ENCODE measurements at places on chromosomes 11 and 22. TPM values are rescaled to one million over a fixed set of nuclear protein-coding genes. Genes with fewer than 3 reads are reported as not detected.
A peak's percentile ranks its signal among the peaks of the same experiment; 100 is the strongest.

ST14 gene
- 0.31 TPM for total RNA-seq

TRIOBP gene
- total RNA-seq = 9.0 TPM

IL18 gene
- total RNA-seq = not detected

KRTAP5-7 gene
- total RNA-seq = not detected

APOBEC3H gene
- total RNA-seq = 0.85 TPM

MAJIN gene
- 0.50 TPM for total RNA-seq

GRCh38 chr11:133808393-133809140, 36.7 kb downstream of the SPATA19 start:
- no peak overlapping the region for H3K27ac ChIP-seq
- no peak for DNase-seq
- H3K36me3 ChIP-seq = no peaks in the 10 kb centered on the region
- no peaks in the 10 kb centered on the region for H3K4me1 ChIP-seq
- H3K27me3 ChIP-seq = no peaks in the 10 kb centered on the region

DNA sequence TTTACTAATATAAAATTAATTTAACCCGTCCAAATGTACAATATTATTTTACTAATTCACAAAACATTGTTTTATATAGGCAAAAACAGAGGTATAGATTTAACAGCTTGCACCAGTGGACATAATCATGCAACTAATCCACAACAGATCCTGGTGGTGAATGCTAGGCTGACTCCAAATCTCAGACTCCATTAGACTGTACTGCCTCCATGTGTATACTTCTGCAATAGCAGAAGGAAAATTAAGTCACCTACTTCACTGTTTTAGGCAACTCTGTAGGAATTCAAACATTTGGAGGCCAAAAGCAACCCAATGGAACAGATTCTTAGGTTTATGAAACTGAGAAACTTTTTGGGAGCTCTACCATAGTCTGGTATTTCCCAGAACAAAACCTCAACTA, 30.0 kb upstream of the RAB39A start:
- H3K4me1 ChIP-seq = no peaks in the 10 kb centered on the region
- no peak overlapping the region for H3K4me3 ChIP-seq
- no peaks in the 10 kb centered on the region for H3K36me3 ChIP-seq
- H3K27me3 ChIP-seq = no peaks in the 10 kb centered on the region
- no peak for DNase-seq
- H3K27ac ChIP-seq = no peak overlapping the region

DNA sequence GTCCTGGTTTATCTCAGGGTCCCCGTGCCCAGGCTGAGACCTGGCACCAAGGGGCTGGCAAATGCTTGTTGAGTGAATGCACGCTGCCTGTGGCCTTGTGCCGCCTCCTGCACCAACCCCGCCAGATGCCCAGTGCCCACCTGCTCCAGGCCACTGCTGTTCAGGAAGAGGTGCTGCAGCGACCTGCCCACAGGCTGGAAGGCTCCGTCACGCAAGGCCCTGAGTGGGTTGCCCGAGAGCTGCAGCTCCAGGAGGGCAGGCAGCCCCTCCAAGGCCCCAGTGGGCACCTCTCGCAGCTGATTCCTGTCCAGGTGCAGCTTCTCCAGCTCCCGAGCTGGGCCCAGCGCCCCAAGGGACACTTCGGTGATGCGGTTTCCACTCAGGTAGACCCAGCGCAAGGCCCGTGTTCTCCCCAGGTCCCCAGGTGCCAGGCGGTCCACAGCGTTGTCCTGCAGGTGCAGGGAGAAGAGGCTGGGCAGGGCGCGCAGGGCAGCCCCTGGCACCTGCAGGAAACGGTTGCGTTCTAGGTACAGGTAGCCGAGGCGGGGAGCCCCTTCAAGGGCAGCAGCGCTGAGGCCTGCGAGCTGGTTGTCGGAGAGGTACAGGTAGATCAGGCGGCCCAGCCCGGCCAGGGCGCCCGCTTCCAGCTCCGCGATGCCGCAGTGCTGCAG, 3.6 kb downstream of the CHADL start:
- H3K4me3 ChIP-seq = peak overlapping the region; percentile 44
- no peaks in the 10 kb centered on the region for H3K27me3 ChIP-seq
- no peaks in the 10 kb centered on the region for H3K36me3 ChIP-seq

- H3K4me3 ChIP-seq = no peak overlapping the region
- no peaks in the 10 kb centered on the region for H3K36me3 ChIP-seq
- H3K4me1 ChIP-seq = peaks cover 4% of the 10 kb centered on the region
Measured at GRCh38 chr11:17443926-17444690, 32.5 kb downstream of the ABCC8 start.

- H3K4me1 ChIP-seq = no peaks in the 10 kb centered on the region
- H3K27ac ChIP-seq = no peak overlapping the region
- H3K36me3 ChIP-seq = peaks cover 2% of the 10 kb centered on the region
- H3K27me3 ChIP-seq = no peaks in the 10 kb centered on the region
- DNase-seq = no peak
- H3K4me3 ChIP-seq = no peak overlapping the region
Measured at GRCh38 chr11:118418766-118419165, 17.4 kb downstream of the ATP5MG start.

GRCh38 chr11:134762248-134763029, 350.4 kb upstream of the B3GAT1 start:
- no peak overlapping the region for H3K4me3 ChIP-seq
- no peak for DNase-seq
- H3K27ac ChIP-seq = no peak overlapping the region
- no peaks in the 10 kb centered on the region for H3K36me3 ChIP-seq

GRCh38 chr11:127965939-127966668, 621.3 kb downstream of the ETS1 start:
- no peaks in the 10 kb centered on the region for H3K36me3 ChIP-seq
- no peaks in the 10 kb centered on the region for H3K4me1 ChIP-seq
- H3K27me3 ChIP-seq = peaks cover 8% of the 10 kb centered on the region
- H3K4me3 ChIP-seq = no peak overlapping the region
